ENCODE measurements at places on chromosomes 6 and 20. TPM values are rescaled to one million over a fixed set of nuclear protein-coding genes. Genes with fewer than 3 reads are reported as not detected.

The SCGN gene
- not detected for total RNA-seq

The ZC3H12D gene
- total RNA-seq = not detected

The RAET1L gene
- 1.5 TPM for total RNA-seq

The GTSF1L gene
- not detected for total RNA-seq

The MLN gene
- total RNA-seq = not detected

- DNase-seq = no peak
Measured at GRCh38 chr6:161246725-161247124, 27.1 kb downstream of the AGPAT4 start.

- peak; percentile 87 for DNase-seq
Measured at GRCh38 chr6:29847871-29848630, 20.4 kb downstream of the HLA-G start.

DNA sequence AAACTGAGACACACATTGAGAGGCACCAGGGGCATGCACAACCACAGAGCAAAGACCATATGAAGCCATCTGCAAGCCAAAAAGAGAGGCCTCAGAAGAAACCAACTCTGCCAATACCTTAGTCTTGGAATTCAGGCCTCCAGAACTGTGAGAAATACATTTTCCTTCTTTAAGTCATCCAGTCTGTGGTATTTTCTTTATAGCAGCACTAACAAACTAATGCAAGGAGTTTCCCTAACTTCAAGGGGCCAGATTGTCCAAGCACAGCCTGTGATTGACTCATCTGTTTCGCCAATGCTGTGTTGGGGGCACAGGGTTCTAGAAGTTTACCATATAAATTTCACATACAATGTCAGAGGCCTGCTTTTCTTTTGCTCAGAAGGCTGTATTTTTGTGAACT, 364.6 kb downstream of the GJA1 start:
- DNase-seq = no peak

DNA sequence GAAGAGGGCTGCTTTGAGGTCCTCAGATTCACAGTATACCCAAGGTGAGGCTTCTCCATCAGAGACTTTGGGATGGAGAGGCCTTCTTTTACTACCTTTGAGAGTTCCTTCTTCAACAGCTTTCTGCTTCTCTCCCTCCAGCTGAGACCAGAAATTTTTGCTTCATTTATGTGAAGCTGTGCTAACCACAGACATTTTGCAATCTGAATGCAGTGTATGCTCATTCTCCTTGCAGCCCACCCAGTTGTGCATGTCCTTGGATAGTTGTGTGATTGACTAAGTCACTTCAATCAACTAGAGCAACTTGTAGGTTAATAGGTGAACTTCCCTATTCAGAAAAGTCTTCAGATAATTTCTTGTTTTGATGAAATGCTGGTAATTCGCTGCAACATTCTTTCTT, 20.1 kb downstream of the DCBLD1 start:
- DNase-seq = no peak

DNA sequence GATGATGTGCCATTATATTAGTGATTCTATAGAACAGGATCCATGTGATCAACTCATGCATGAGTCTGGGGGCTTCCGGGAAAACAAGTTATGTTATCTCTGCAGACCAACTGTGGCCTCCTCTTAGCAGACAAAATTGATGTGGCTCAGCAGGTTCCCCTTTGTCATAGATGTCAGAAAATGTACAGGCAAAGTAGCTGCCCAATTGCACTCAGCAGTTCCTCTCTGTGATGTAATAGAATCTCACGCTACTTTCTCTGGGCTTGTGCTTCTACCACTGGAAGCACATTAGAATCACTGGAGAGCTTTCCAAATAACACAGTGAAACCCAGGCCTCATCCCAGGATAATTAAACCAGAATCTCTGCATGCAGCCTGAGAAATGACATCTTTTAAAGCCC, 253.1 kb downstream of the SLC24A3 start:
- no peak for DNase-seq
